ENCODE measurements at places on chromosomes 2 and 18.

DNA sequence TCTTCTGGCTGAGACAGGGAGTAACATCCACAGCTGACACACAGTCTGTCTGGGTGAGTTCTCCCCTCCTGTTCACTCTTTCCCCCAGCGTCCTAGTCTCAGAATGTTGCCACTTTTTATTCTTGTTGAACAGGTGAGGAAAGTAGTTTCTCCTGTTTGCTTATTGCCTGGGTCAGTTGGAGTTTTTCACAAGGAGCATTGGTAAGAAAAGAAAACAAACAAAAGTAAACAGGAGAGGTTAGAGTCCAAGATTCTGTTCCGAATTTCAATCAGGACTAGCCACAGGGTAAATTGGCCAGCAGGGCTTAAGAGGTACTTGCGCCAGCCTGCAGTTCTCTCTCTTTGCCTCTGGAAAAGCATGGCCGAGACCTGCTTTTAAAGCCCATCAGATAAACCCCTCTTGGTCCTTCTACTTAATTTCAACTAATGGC is 255.0 kb upstream of the EPAS1 start:
- no peak for DNase-seq

DNA sequence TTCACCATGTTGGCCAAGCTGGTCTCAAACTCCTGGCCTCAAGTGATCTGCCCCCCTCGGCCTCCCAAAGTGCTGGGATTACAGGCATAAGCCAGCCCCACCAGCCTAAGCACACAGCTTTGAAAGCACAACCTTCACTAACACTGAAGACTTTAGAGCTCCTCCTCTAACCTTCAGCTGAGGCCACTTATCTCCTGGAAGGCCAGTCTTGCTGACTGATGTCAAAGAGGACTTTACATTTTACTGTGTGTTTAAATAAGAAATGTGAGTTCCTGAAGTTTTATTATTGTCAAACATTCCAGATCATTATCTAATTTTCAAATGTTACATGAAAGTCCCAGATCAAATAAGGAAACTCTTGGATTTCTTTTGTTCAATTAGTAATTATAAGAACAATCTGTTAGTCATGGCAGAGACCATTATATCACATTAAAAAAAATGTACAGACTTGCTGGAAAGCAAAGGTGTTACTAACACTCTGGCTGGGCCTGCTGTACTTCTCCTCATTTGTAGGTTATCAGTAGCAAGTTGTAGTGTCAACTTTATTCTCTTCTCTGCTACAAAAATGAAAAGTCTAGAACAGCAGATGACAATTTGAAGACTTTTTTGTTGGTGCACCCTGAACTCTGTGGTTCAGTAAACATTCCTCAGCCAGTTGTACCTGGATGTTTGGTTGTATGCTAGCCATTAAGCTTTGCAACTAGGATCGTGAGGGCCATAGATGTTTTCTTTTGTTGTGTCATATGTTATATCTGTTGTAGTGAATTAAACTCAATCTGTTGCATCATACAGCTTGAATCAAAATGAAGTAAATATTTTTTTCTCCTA is 80.0 kb downstream of the AOX1 start:
- DNase-seq = no peak

- no peak for DNase-seq
Observed at GRCh38 chr2:84800194-84800805, 80.6 kb downstream of the TRABD2A start.

DNA sequence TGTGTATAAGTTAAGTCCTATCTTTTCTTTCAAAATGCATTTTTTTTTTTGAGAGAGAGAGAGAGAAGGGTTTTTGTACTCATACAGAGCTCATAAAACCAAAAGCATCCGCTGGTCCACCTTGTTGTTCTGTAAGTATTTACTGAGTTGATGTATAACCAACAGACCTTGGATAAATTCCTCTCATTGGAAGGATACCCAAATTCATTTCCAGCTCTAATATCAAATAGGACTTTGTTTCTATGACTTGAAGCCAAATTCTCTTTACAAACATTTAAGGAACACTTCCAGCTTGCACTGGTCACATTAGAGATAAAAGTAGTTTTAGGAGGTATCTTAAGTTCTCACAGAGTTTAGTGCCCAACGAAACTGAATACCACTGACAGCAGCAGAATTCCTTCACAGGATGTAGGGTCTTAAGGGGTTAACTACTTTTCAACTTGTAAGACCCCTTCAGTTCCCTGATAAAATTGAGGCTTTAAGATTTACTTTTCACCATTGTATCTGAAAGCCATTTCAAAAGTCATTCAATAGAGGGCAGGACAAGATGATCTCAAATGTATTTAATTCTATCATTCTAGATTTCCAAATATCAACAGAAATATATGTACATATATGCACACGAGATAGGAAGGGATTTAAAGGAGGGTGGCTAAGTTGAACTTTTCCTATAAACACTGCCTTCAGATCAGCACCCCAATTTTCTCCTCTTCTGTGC is 1398.5 kb upstream of the CELF4 start:
- no peak for DNase-seq

DNA sequence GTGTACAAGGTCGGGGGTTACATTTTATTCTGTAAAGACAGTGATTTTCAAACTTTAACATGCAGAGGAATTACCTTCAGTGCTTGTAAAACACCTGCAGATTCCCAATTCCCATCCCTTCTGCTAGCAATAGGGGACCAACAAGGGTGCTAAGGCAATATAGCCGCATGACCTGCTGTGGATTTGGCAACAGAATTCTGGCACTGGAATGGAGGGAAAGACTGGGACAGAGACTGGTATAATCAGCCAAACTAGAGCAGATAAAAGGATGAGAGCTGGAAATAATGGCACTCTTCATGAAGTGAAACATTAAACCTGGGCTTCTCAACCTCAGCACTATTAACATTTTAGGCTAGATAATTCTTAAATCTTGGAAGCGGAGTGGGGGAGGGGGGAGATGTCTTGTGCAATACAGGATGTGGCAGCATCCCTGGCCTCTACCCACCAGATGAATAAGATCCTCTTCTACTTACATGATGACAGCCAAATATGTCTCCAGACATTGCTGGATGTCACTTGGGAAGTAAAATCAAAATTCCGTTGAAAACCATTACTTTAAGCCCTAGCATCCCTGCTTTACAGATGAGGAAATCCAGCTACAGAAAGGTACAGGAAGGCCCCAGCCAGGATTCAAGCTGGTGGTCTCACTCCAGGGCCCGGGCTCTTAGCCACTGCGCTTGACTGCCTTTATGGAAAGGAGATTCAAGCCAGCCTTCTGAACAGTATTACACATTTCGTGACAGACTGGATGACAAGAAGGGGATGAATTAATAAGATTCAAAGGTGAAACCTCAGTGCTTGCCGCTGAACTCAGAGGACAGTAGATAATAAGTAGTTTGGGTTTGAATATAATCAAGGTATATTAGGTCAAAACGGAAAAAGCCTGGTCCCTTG is 1.7 kb downstream of the EVA1A start:
- DNase-seq = no peak

- no peak for DNase-seq
Observed at GRCh38 chr2:158403237-158403636, 53.3 kb downstream of the CCDC148 start.

DNA sequence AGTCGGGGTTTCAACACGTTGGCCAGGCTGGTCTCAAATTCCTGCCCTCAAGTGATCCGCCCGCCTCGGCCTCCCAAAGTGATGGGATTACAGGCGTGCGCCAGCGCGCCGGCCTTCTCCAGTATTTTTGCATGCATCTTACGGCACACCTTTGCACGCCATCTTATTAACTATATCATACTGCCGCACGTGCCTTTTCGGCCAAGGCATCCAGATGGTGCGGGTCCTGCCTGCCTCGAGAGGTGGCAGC is 765 bp upstream of the ING5 start:
- DNase-seq = peak; percentile 66

DNA sequence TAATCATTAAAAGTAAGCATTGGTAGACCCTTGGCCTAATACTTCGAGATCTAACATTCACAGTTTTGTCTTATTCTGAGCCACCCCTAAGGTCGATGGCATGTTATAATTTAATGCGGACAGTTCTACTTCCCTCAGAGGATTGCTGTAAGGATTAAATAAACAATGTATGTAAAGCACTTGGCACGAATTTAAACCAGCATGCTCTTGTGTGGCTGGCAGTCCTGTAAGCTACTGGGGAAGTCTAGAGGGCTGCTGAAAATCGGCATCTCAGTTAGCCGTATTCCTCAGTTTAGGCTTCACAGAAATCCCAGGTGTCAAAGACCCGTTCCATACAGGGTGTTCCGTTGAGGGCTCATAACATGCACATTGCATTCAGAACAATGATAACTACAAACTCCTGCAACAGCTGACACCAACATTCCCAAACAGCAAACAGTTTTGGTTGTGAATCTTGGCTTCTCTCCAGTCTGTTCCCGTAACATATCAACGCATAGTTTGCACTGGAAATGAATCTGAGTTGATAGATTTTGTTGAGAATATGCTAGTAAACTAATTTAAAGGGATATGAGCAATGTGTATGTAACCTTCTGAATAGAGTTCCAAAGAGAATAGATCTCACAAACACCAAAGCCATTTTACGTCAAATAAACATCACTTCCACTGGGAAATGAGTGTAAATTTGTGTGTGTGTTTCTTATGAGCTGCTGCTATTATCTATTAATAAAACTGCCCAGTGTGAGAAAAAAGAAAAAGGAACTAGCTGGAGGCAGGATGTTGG is 52.2 kb upstream of the ACKR3 start:
- DNase-seq = no peak

DNA sequence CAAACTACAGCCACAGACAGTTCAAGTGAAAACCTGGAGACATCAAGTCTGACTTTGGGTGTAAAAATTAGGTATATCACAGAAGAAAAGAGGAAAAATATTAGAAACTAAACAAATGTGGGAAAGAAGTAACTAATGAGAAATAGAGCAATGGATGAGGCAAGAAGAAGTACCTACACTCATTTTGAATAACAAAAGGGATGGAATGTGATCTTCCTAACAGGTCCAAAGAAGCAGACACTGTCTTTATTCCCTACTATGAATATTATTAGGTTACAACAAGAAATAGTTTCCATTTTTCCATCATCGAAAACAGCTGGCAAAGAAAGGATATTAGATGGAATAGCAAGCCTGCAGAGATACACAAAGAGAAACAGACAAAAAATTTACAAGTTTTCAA is 486.3 kb upstream of the FSHR start:
- DNase-seq = no peak

GRCh38 chr2:134272806-134273205 is 18.9 kb downstream of the MGAT5 start:
- no peak for DNase-seq

- DNase-seq = no peak
Observed at GRCh38 chr2:212484563-212485080, 54.0 kb downstream of the ERBB4 start.

GRCh38 chr18:23270986-23271680 is 135.8 kb downstream of the CABLES1 start:
- DNase-seq = no peak

DNA sequence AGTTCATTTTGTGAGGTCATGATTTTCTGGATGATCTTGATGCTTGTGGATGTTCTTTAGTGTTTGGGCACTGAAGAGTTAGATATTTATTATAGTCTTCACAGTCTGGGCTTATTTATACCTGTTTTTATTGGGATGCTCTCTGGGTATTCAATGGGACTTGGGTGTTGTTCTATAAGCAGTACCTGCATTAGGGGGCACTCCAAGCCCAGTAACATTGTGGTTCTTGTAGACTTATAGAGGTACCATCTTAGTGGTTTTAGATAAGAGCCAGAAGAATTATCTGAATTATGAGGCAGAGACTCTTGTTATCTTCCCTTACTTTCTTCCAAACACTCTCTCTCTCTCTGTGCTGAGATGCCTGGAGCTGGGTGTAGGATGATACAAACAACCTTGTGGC is 470.0 kb downstream of the PIK3C3 start:
- DNase-seq = no peak

- DNase-seq = no peak
Observed at GRCh38 chr2:45845566-45845965, 194.1 kb downstream of the PRKCE start.

- no peak for DNase-seq
Observed at GRCh38 chr18:43875511-43875910, 598.2 kb upstream of the SYT4 start.

DNA sequence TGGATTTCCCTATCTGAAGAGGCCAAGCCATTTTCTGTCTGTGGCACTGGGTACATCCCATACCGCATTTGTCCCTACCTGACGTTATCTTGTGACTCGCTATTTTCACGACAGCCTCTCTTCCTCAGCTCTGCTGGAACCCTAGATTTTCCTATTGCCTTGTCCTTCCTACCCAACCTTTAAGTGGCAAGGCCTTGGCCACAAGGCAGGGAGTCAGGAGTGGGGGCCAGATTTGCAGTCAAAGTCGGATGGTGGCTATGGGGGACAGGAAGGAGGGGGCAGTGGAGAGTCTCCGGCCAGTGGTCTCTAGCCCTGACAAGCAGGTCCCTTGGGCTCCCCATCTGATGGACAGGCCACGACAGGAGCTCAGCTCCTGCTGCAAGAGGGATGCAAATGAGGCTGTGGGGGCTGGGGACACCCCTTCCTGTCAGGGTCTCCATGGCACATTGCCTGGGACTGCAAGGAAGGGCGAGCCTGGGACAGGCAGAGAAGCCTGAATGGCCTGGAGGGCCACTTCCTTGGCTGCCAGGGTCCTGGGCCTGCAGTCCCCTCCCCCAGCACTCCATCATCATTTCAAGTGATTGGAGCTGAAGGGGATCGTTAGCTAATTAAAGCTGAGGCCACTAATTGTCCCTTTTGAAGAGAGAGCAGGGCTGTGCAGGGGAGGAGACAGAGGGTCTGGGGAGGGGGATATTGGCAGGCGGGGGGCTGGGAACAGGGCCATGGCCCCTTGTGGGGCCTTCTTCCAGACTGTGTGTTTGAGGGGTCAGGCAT is 6.3 kb upstream of the ECEL1 start:
- DNase-seq = no peak

DNA sequence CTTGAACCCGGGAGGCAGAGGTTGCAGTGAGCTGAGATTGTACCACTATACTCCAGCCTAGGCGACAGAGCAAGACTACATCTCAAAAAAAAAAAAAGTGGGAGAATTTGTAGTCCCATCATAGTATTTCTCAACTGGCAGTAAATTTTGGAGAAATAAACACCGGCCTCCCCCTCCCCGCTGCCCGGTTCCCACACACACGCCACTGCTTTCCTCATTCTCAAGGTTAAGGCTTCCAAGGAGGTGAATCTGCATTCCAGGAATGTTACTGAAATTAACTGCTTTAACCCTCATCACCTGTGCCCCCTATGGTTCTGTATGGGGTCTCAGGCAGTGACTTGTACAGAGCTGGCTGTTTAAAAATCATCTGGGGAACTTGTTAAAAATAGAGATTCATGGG is 49.9 kb downstream of the MRPL35 start:
- DNase-seq = no peak

DNA sequence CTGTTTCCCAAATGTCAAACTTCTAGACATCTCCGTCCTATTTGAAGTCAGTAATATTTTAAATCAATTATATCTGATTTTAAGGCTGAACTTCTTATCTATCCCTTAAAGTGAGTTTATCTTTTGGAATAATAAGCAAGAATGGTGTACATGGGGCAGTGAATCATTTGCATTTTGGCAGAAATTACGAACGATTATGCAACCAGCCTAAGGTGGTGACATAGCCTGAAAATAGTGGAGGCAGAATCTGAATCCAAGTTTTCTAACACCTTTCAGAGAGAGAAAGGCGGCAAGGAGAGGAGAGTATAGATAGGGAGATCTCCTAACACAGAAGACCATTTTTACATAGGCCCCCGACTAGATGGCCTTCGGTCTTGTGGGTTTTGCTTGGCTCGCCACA is 10.7 kb downstream of the ZBTB14 start:
- no peak for DNase-seq
